Activated T-cell treated with anti-CD3 and anti-CD28 coated beads for 48 hours (primary cell): ENCODE measurements at places on chromosomes 5 and 9.

- DNase-seq: no peak
Observed at GRCh38 chr5:172004824-172005237, 1.6 kb downstream of the FBXW11 start.

- DNase-seq: no peak
Observed at GRCh38 chr5:177378884-177379883, 5.0 kb upstream of the SLC34A1 start.

GRCh38 chr9:110919609-110920008, 118.7 kb downstream of the LPAR1 start:
- no peak for DNase-seq

DNA sequence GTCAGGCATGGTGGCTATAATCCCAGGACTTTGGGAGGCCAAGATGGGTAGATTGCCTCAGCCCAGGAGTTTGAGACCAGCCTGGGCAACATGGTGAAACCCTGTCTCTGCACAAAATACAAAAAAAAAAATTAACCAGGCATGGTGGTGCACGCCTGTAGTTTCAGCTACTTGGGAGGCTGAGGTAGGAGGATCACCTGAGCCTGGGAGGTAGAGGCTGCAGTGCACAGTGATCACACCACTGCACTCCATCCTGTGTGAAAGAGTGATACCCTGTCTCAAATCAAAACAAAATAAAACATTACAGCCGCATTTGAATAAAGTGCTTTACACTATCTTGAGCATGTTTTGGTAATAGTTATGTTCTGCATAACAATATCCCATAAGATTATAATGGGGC, 74.0 kb downstream of the IQGAP2 start:
- no peak for DNase-seq

GRCh38 chr5:33576726-33577590, 136.2 kb downstream of the TARS1 start:
- no peak for DNase-seq

GRCh38 chr5:3342271-3343100, 253.1 kb upstream of the IRX1 start:
- no peak for DNase-seq

GRCh38 chr9:116539549-116539948, 147.6 kb upstream of the TRIM32 start:
- DNase-seq: no peak

GRCh38 chr5:176884571-176884890, 14.6 kb downstream of the HK3 start:
- DNase-seq: no peak

DNA sequence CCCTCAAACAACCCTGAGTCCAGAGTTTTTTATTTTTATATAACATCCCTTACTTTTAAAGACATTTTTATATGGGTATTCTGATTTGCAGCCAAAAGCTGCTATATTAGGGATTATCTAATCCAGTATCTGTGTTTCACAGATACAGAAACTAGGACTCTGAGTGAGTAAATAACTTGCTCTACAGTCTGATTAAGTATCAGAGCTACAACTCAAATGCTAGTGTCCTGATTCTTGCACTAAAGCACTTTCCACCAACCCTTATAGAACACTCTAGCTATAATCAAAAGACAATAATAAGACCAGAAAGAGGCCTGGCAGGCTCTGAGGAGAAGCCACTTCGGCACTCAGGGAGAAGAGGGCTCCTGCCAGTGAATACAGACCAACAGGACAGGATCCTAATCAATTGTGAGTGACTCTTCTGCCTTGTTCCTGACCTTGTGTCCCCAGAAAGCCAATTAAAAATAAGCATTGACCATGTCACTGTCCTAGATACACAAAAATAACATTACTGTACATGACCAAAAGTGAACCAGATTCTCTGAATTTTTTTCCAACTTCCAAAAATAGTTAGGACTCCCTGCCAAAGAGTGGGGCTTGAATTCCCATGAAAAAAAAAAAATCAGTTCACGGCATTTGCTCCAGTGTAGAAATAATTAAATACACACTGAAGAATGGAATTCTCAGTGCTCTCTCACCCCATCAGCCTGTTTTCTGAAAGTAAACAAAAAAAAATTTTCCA, 63.6 kb upstream of the MAP3K1 start:
- no peak for DNase-seq

GRCh38 chr5:173161148-173161547, 16.8 kb downstream of the BNIP1 start:
- DNase-seq: no peak

- DNase-seq: no peak
Observed at GRCh38 chr9:114824110-114824509, 18.3 kb upstream of the TNFSF15 start.

GRCh38 chr9:89359751-89360261, 41.5 kb downstream of the SECISBP2 start:
- no peak for DNase-seq

- no peak for DNase-seq
Observed at GRCh38 chr5:170571281-170571731, 67.5 kb downstream of the KCNIP1 start.

GRCh38 chr9:36987409-36987808, 46.7 kb downstream of the PAX5 start:
- no peak for DNase-seq
